Ovary (tissue), 10 donors: ENCODE measurements at places on chromosomes 16 and 17.

- DNase-seq = no peak
Observed at GRCh38 chr16:59202233-59202862, 468.2 kb upstream of the GOT2 start.

- DNase-seq = peak; percentile 87
Observed at GRCh38 chr17:61416540-61417363, 17.1 kb downstream of the TBX2 start.

- DNase-seq = no peak
Observed at GRCh38 chr17:64635647-64636305, 26.3 kb downstream of the SMURF2 start.

- no peak for DNase-seq
Observed at GRCh38 chr17:75468291-75468754, 11.9 kb downstream of the TMEM94 start.

GRCh38 chr16:19666477-19666876 lies 51.5 kb downstream of the KNOP1 start:
- DNase-seq = no peak

DNA sequence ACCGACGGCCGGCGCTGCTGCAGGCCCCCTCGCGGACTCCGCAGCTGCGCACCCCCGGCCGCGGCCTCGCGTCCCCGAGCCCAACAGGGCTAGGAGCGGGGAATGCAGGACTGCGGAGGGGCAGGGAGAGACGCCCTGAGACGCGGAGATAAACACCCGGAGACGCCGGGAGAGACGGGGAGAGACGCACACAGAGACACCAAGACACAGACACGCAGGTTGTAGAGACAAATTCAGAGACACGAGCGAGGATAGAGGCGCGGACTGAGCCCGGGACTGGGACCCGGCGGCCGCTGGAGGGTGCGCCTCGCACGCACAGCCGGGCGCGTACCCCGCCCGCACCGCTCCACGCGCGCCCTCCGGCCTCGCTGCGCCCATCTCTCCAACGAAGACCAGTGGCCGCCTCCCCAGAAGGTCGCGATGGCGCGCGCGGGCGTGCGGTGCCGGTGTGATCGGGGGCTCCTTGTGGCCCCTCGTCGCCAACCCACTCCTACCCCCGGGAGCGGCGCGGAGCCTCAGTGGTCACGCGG lies 902 bp downstream of the STAC2 start:
- DNase-seq = no peak

- DNase-seq = no peak
Observed at GRCh38 chr17:77840513-77841165, 117.9 kb upstream of the TNRC6C start.

- no peak for DNase-seq
Observed at GRCh38 chr17:74839990-74840852, 19.5 kb downstream of the GRIN2C start.

DNA sequence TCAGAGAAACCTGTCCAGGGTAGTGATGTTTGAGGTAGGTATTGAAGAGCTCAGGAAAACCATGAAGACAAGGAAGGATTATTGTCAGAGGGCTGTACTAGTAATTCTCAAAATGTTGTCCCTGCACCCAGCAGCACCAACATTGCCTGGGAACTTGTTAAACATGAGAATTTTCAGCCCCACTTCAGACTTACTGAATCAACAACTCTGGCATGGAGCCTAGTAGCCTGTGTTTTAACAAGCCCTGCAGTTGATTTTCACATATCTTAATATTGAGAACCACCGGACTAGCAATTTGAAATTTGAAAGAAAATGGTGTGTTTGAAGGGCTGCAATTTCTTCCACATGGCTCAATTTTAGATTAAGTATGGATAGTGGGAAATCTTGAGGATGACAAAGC lies 2.8 kb upstream of the KIF2B start:
- no peak for DNase-seq

DNA sequence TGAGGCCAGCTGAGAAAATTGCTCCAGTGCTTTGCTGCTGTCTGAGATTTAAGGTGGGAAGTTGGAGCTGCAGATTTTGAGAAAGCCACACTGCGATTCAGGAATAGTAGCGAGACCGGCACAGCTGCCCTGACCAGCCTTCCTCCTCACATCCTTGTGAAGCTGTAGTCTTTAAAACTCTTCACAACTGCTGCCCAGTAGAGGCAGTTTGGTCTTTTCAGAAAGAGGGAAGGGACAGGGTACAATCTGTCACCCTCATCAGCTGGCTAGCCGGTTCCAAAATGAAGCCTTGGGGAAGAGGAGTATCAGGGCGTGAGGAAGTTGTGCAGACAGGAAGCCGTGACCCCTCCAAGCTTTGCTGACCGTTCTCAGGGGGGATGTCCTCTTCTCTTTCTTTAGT lies 195.3 kb downstream of the MSI2 start:
- DNase-seq = no peak
